Kidney epithelial cell (primary cell): ENCODE measurements at places on chromosomes 5 and 9. TPM values are rescaled to one million over a fixed set of nuclear protein-coding genes. Genes with fewer than 3 reads are reported as not detected.
A peak's percentile ranks its signal among the peaks of the same experiment; 100 is the strongest.

- no peak for DNase-seq
Observed at GRCh38 chr9:76425677-76426453, 31.6 kb upstream of the RFK start.

- DNase-seq: no peak
Observed at GRCh38 chr5:72237415-72237814, 82.6 kb downstream of the MRPS27 start.

DNA sequence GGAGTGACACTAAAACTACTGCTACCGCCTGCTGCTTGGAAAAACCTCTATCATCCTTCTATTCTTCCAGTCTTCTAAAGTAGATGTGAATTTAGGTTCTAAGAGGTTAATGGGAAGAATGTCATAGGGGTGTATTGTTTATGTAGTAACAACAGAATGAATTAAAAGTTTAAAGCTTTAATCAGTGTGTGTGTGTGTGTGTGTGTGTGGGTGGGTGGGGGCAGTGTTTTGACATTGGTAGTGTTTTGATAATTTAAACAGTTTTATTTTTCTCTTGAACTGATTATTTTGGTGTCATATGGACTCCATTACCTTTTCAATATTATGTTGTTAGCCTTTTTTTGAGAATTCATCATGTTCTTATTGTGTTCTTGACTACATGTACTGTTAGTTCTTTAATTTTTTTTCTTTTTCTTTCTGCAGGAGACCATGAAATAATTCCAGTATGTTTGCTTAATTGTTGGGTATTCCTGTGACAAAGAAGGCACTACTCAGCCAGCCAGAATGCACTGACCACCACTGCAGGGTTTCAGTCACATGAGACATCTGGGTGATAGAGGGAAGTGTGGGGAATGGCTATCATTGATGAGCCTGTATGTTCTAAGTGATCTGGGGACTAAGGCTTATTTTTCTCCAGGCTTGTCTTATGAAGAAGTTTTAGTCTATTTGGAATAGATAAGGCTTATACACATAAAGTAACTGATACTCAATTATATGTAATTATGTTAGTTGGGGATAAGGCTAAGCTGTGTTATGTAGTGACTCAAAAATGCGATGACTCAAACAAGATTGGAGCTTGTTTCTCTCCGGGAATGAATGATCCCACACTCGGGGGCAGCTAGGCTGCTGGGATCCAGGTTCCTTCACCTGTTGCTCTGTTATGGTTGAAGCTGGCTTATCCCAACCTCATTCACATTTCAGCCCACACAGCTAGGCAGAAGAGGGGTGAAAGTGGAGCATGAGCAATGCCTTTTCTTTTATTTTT, 50.2 kb upstream of the ACTBL2 start:
- peak; percentile 35 for DNase-seq

Gene FBXO10
- total RNA-seq: 13.2 and 16.9 TPM in 2 replicates

- no peak for DNase-seq
Observed at GRCh38 chr5:44402084-44402483, 12.9 kb upstream of the FGF10 start.

GRCh38 chr5:113188436-113188835, 211.8 kb downstream of the DCP2 start:
- DNase-seq: no peak

Gene PPP1R2B
- 0.07 TPM in 1 of 2 replicates, not detected in the other for total RNA-seq

- DNase-seq: no peak
Observed at GRCh38 chr5:26872337-26872736, 166.0 kb downstream of the CDH9 start.
